ENCODE measurements at places on chromosomes 12 and 14.

DNA sequence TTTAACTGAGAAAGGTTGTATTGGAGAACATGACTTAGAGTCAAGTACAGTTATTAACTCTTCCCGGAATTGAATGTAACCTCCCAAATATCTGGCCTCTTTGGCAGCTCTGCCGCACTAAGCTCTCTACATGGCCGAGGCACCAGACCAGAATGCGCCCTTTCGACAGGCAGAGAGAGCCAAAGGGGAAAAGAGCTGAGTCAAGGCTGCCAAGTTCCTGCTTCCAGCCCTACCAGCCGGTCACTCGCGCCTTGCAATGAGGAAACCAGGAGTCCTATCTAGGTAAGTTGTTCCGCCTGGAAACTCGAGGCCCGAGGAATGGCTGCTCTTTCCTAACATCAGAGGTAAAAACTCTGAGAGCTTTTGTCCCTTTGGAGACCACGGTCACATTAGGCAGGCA, 172.2 kb downstream of the BRMS1L start:
- DNase-seq, result no peak

- DNase-seq, result no peak
Observed at GRCh38 chr14:67441256-67441655, 29.3 kb upstream of the PLEK2 start.

GRCh38 chr12:108845696-108846095, 11.7 kb downstream of the SSH1 start:
- DNase-seq, result no peak

DNA sequence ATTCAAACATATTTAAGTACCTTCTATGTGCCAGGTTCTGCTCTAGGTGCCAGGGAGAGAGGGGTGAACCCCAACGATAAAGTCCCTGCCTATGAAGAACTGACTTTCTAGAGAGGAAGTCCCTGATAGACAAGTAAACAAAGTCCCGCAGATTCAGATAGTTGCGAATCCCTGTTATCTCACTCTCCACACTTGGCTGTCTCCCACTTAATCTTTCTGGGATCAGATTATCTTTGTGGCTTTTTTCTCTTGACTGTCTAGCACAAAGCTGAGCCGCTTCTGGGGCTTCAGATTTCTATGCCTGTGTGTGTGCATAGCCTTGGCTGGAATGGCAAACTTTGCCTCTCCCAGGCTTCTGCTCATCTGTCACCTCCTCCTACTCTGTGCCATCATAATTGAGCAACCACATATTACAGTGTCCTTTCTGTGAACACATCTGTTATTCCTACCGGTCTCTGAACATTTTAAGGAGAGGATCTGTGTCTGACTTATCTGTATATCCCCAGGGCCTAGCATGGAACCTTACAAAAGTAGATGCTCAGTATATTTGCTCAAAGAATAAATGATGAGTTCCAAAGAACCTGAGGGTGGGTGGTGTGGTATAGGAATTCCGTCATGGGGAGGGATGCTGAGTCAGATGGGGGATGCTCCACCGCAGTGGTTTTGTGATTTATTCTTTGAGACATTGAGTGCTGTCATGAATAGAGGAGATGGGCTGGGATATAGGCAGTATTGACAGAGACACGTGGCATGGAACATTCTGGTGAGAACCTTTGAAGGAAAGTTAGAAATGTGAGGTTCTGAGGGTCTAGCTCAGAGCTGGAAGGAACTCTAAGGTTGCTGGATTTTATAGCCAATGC, 28.5 kb downstream of the RGS6 start:
- no peak for DNase-seq

DNA sequence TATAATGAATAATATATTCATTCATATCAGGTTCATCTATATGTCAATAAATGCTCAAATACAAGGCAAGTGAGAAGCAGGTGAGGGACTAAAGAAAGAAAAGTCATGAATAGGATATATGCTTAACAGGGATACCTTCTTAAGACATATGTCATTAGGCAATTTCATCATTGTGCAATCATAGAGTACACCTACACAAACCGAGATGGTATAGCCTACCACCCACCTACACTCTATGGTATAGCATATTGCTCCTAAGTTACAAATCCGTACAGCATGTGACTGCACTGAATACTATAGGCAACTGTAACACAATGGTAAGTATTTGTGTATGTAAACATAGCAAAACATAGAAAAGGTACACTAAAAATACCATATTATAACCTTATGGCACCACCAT, 39.0 kb downstream of the KANSL2 start:
- DNase-seq, result no peak

DNA sequence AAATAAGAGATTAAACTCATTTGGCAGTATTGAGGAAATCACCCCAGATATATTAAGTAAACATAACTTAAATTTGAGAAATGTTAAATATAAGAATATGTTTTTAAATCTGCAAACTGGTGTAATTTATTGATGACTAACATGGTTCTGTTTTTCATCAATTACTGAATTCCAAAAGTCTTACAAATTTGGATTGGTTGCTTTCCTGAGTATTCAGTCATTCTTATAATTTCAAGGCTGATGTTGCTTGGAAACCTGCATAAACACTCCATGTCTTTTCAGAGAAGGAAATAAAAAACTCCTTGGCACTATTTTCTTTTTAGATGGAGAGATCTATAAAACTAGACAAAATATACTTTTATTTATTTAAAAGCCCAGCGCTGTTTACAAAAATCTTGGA, 71.7 kb downstream of the NOVA1 start:
- no peak for DNase-seq

GRCh38 chr14:95365401-95365800, 45.7 kb upstream of the CLMN start:
- DNase-seq, result no peak

DNA sequence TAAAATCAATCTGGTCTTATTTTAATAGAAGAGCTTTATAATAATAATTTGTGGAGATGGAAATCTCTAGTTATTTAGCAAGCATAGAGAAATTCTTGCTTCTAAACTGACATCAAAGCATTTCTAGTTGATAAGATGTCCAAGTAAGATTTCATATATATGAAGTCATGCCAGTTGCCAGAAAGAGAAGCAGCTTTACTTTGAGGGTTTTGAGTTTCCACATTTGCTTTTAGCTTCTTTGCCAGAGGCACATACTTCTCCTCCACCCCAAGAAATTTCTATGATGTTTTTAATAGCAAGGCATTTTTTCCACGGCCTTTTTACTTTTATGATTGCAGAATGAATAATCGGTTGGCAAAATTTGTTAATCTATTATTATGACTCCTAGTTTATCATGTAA, 24.2 kb upstream of the YAF2 start:
- no peak for DNase-seq

- no peak for DNase-seq
Observed at GRCh38 chr12:63129927-63130326, 21.1 kb downstream of the AVPR1A start.

GRCh38 chr12:6699259-6699988, 1.2 kb downstream of the PIANP start:
- no peak for DNase-seq

DNA sequence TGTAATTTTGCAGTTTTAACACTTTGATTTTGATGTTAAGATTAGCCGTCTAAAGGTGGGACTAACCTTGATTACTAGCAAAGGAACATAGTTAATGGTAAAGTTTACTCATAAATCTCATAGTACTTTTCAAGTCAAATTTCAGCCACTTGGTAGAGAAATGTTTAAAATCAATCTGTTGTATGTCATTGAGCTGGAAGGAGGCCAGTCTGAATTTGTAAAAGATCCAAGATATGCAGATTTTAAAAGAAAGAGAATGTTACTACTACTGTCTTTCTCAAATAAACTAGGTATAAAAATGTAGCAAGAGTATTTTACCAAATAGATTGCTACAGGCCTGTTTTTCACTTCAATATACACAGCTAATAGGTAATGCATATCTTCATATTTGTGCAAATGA, 600.8 kb upstream of the SEL1L start:
- DNase-seq, result no peak

GRCh38 chr14:104221071-104221625, 82.8 kb downstream of the KIF26A start:
- no peak for DNase-seq

GRCh38 chr12:46830731-46831334, 5.0 kb upstream of the SLC38A4 start:
- peak; percentile 54 for DNase-seq

- no peak for DNase-seq
Observed at GRCh38 chr14:97080991-97081390, 283.8 kb downstream of the VRK1 start.

GRCh38 chr14:59465316-59466135, at the start of gene GPR135:
GPR135 (minus strand) TSS chr14:59465380; CDS start chr14:59465226, 154 bp downstream.
- peak; percentile 29 for DNase-seq

DNA sequence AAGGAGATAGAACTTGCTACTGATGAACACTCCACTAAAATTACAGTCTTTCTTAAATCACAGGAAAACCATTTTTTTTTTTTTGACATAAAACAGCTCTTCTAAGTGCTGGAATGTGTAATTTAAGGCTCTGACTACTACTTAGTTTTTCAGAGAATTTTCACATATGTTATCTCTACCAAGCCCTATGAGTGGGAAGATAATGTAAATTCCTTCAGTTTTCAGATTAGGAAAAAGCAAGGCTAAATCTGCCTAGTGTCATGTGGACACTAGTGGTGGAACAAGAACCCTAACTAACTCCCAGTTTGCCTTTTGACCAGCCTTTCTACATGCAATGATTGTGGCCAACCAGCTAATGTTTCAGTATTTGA, 37.3 kb upstream of the CSRP2 start:
- no peak for DNase-seq

- no peak for DNase-seq
Observed at GRCh38 chr12:129887101-129887500, 16.7 kb downstream of the TMEM132D start.

DNA sequence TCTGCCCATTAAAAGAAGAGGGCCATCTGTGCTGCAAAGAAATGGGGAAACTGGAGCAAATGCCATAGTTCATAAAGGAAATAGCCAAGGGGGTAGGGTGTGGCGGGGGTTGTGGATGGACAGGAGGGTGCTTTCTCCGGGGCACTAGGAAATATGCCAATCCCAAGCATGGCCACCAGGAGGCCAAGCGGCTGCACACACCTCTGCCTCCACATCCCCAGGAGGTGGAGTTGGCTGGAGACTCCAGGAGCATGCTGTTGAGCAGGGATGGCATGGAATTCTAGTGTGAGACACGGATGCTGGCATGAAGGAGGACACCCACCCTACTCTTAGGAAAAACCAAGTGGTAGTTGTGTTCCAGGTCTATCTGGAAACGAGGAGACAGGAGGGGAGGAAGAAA, 25.2 kb downstream of the NID2 start:
- DNase-seq, result no peak

DNA sequence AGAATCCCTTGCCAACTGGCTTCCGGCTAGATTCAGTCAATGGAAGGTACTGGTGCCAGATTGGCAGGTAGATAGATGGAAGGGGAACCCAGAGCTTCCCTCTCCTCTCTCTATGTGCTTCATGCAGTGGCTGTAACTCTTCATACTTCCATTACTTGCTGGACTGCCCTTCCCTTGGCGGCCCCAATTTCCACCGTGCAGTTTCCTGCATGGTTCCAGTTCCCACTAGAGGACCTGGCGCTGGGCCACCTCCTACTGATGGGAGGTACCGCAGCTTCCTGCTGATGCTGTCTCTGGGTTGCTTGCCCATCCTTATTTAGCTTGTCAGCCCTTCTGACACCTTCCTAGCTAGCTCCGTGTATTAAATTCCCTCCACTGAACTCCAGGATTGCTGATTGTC, 226.4 kb downstream of the ANO2 start:
- DNase-seq, result no peak

DNA sequence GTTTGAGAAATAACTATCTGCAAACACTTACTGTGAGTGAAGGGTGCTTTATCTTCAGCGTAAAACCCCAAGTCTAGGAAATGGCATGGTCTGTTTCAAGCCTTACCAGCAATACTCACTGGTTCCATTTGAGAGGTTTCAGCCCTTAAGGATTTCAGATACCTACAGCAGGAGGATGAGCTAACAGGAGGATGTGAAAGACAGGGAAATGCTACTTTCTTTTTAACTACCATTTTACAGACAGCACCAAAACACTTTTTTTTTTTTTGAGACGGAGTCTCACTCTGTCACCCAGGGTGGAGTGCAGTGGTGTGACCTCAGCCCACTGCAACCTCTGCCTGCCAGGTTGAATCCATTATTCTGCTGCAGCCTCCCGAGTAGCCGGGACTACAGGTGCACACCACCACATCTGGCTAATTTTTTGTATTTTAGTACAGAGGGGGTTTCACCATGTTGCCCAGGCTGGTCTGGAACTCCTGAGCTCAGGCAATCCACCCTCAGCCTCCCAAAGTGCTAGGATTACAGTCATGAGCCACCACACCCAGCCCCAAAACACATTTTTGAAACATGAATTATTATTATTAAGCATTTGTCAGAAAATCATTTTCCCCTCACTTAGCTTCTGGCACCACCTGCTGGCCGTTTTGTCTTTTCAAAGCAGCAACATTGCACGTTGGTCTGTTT, 4.6 kb downstream of the MTRFR start:
- peak; percentile 18 for DNase-seq

DNA sequence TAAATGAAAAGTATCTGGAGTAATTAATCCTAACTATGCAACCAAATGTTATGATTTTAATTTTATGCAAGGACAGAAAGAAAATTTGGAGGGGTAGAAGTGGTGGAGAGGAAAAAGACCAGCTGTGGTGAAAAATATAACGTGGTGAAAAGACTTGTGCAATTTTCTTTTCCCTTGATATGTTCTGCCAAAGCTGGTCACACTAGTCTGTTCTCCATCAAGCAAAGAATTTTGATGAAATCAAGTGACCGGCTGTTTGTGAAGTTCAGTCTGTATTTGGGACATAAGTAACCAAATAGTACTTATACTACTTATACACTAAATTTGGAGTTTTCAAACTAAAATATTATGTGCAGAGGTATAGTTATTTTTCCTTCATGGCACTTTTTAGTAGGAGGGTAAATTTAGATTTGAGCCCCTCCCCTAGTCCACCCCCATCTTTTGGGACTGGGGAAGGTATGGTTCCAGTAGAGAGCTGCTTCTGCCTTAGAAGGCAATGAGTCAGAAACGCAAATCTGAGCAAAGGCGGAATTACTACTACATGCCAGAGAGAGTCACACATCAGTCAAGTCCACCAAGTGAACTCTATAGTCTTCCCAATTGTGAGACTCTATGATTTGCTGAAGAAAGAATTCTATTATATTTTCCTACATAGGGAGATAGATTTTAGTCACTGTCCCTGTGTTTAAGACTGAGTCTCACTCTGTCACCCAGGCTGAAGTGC, 229.7 kb downstream of the SLC25A21 start:
- DNase-seq, result no peak
